Mesenteric fat pad (tissue), 1 donor: ENCODE measurements at places on chromosomes 4 and X. TPM values are rescaled to one million over a fixed set of nuclear protein-coding genes. Genes with fewer than 3 reads are reported as not detected.

GRCh38 chr4:188177997-188178675 lies 38.9 kb downstream of the TRIML1 start:
- no peak for DNase-seq

HMGB2 gene
- 41.4 TPM for total RNA-seq

DNA sequence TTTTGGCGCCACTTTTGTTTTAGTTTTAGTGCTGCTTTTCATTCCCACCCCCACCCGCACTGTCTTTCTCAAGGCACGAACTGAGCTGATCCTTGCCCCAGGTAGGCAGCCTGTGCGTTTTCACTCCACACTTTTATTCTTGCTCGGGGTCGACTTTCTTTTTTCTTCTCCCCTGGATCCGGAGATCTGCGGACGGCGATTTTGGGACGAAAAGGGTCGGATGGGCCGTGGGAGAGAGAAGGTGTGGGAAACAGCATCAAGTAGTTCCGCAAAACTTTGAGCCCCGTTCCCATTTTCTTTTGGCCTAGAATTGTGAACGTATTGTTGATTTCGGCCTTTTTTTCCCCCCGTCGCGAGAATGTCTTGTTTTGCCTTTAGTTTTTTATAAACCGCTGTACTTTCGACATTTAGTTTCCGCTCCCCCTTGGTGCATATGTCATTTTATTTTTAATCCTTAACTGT lies 531 bp downstream of the STAG2 start:
- no peak for DNase-seq

GRIA3 gene
- total RNA-seq = 0.71 TPM

GRCh38 chrX:68681443-68681941 lies 34.0 kb downstream of the STARD8 start:
- no peak for DNase-seq

GRCh38 chrX:18290200-18290599 lies 64.3 kb downstream of the SCML2 start:
- DNase-seq = no peak

DNA sequence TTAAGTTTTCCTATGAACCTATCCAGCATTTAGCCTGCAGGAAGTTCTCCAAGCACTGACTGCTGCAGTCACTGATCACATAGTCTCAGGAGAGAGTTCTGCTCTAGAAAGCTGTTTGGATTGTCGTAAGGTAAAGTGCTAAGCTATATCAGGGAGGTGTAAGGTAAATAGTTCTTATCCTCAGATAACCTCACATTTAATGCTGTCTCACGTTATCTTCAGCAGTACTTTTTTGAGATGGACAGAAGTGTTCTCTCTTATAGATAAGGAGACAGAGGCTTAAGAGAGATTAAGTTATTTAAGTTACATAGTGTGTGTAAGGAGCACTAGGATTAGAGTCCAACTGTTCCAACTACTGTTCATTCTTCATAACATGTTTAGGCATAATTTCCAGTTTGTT lies 77.9 kb downstream of the STIM2 start:
- DNase-seq = no peak

GRCh38 chr4:173243321-173243720 lies 74.7 kb downstream of the GALNT7 start:
- DNase-seq = no peak

DNA sequence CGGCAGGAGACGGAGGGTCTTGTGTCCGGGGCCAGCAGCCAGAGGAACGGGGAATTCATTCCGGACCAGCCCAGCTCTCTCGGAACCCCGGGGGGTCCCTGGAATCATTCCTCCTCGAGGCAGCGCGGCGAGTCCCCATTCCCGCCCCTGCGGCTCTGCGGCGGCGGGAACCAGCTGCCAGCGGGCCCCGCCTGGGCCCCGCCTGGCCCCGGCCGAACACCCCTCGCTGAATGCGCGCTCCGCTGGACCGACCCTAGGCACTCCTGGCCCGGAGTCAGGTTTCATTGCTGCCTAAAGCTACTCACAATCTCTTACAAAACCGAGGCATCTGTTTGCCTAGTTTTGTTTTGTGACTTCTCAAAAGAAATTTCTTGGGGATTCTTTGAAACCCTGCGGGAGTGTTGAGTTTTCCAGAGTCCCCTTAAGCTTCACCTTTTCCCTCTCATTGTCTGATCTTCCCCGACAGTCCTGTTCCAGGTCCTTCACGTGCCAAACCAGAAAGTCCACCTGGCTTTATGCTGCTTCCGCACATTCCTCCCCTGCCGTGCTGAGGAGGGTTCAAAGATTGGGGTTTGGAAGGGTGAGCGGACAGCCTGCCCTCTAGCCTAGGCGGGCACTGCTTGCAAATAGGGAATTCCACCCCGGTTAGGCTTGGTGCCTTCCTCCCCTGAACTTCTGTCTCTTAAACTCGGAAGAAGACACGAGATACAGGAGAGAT lies 789 bp downstream of the ARHGAP10 start:
- DNase-seq = no peak

HSFX1 gene
- total RNA-seq = 0.64 TPM

DNA sequence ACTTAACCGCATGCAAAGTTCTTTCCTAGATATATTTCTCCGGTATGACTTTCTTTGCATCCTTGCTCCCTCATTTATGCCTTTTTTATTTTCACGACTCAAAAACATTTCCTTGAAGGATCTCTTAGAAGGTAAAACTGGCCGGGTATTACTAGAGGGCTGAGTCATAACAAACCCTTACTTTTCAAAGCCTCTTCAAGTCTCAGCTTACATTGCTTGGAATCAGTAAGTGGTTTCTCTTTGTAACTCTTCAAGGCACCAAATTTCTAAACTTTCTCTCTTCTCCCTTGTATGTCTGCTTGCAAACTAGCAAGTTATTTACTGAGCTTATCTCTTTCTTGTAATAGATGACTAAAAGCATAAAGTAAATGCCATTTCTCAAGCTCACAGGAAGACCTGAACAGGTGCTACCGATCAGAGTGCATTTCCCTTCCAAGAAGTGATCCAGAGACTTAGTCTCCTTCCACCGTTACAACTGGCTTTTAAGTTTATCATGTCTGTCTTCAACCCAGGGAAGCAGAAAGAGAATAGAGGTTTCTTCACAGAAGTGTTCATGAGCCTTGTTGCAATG lies 75.5 kb downstream of the ANXA10 start:
- DNase-seq = no peak

MAGEB3 gene
- total RNA-seq = not detected

- no peak for DNase-seq
These were observed 110.7 kb downstream of the PSAPL1 start for GRCh38 chr4:7323872-7324650.

- DNase-seq = no peak
These were observed 825.6 kb upstream of the INTU start for GRCh38 chr4:126807132-126807531.

DNA sequence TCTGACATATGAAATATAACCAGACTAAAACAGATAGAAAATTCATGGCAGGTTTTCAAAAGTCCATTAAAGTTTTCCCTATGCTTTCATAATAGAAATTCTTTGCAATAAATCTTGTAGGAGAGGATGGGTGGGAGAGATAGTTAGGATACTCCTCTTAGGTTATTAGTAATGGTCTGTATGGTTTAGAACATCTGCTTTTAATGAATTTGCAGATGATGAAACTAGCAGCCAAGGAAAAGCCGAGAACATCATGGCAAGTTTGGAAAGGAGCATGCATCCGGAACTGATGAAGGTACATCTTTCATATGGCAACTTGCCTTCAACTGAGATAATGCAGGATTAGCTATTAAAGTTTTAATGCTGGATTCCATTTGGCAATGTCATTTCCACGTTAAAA lies 70.7 kb downstream of the DOCK11 start:
- DNase-seq = no peak

PAGE1 gene
- total RNA-seq = not detected

- DNase-seq = no peak
These were observed 38.9 kb downstream of the NUDT9 start for GRCh38 chr4:87461281-87461700.

EDA gene
- 3.1 TPM for total RNA-seq

GRCh38 chrX:107596651-107597050 lies 31.7 kb upstream of the PRPS1 start:
- no peak for DNase-seq

- DNase-seq = no peak
These were observed 1383.0 kb upstream of the TENM3 start for GRCh38 chr4:180860089-180860720.

C4orf51 gene
- not detected for total RNA-seq

MAGEE2 gene
- not detected for total RNA-seq
